ENCODE measurements at places on chromosomes 12 and 14.

DNA sequence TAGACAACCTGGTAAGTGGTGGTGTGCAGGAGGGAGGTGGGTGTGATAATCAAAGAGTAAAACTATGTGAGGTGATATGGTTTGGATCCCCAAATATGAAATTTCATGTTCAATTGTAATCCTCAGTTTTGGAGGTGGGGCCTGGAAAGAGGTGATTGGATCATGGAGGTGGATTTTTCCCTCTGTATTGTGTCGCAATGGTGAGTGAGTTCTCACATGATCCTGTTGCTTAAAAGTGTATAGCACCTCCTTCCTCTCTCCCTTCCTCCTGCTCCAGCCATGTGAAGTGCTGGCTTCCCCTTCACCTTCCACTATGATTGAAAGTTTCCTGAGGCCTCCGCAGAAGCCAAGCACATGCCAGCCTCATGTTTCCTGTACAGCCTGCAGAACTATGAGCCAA is 270.2 kb upstream of the FOXG1 start:
- DNase-seq = no peak

DNA sequence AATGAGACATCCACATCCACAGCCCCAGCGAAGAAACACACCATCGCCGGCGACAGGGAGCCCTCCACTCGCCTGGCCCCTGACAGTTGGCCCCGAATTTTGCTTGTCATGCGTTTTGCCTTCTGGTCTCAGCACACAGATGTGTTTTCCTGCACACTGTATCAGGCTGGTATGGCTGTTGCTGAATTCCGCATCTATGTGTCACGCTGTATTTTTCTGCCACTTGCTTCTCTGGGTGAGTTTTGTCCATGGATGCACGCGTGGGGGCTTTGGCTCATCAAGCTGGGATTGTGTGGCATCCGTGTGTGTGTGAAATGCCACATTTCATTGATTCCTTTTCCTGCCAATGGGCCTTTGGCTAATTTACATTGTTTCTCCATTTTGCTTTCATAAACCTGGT is 26.5 kb downstream of the ARL6IP4 start:
- no peak for DNase-seq

GRCh38 chr12:133038118-133038709 is 905 bp downstream of the ZNF84 start:
- no peak for DNase-seq

DNA sequence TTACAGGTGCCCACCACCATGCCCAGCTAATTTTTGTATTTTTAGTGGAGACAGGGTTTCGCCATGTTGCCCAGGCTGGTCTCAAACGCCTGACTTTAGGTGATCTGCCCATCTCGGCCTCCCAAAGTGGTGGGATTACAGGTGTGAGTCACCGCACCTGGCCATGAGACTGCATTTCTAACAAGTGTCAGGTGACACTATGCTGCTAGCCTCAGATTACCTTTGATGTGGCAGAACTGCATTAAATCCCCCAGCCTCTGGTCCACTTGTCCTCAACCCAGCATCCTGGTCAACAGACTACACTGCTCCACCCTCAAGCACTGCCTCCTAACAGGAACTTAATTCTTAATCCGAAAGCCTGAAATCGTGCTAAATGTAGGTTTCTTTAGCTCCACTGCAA is 13.1 kb downstream of the LGMN start:
- no peak for DNase-seq

GRCh38 chr14:105409364-105409763 is 10.3 kb upstream of the MTA1 start:
- no peak for DNase-seq

DNA sequence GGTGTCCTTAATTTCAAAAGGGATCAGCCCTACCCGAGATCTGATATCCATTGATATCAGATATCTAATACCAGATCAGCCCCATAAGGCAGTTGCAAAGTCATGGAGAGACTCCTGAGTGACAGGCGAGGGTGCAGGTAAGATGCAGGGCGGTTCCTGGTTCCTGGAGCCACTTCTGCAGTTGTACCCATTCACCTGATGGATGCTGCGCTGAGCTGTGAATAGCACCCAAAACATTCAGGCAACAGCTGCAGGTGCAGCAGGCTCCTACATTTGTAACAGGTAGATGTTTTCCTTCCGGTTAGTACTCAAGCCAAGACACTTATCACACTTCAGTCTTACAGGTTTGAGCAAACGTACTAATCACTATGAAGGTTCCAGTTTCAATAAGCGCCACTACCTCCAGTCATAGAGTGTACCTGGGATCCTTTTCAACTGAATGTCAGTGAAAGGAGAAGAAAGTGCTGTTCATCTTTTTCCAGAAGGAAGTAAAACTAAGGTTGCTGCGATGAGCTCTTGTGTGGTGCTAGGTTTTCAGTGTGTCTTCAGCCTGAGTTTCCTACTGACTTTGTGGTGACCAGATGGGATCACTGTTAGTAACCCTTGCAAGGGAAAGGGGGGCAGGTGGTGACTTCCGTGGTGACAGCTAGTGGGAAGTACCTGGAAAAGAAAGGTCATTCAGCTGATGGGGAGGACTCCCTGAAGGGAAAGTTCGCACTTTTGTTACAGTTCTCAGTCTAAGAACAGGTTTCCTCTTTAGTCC is 1.9 kb downstream of the ATP6V0A2 start:
- peak; percentile 24 for DNase-seq

DNA sequence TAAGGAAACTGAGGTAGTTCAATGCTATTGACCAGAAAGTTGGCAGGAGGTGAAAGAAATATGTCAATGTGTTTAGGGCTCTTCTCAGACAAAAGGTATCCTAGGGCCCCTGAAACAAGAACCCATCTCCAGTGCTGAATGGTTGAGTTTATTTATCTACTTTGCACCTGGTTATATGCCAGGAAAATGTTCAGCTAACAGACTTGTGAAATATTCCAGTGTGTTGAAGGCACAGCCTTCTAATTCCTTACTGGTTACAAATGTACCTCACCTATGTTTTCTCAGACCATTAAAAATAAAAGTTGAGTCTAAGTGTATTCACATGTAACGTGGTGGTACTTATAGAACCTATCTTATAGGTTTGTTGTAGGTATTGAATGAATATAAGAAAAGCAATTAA is 511.7 kb upstream of the SEL1L start:
- DNase-seq = no peak

DNA sequence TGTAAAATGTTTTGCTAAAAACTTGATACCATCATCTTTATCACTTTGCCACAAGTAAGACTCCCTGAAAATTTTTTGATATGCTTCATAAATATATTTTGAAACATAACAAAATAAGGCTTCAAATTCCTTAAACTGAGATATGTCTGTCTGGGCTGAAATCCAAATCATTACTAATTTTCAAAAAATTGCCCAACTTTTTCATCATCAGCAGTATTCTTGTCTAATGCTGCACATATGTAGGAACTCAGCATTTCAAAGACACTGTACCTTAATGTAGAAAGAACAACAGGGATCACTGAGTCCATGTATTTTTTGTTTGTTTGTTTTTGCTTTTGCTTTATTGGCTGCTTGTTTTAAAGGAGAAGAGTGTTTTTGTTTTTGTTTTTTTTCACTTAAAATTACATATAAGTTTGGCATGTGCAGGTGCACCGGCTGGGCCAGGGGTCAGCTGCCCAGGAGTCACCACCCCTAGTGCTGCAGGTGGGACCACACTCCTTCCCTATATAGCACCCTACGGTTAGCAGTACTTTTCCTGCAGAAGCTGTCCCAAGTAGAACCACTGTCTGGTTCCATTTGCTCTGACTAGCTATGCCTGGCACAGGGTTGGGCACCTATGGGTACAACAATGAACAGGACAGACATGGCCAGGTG is 231.2 kb downstream of the PIK3C2G start:
- DNase-seq = no peak
